Cerebellum (tissue), 4 donors: ENCODE measurements at places on chromosomes 3 and 15. TPM values are rescaled to one million over a fixed set of nuclear protein-coding genes. Genes with fewer than 3 reads are reported as not detected.

GRCh38 chr15:72227192-72227586 is 3.8 kb downstream of the PKM start:
- DNase-seq: no peak

GRCh38 chr15:29311696-29312095 is 42.1 kb upstream of the NSMCE3 start:
- DNase-seq: no peak

DNA sequence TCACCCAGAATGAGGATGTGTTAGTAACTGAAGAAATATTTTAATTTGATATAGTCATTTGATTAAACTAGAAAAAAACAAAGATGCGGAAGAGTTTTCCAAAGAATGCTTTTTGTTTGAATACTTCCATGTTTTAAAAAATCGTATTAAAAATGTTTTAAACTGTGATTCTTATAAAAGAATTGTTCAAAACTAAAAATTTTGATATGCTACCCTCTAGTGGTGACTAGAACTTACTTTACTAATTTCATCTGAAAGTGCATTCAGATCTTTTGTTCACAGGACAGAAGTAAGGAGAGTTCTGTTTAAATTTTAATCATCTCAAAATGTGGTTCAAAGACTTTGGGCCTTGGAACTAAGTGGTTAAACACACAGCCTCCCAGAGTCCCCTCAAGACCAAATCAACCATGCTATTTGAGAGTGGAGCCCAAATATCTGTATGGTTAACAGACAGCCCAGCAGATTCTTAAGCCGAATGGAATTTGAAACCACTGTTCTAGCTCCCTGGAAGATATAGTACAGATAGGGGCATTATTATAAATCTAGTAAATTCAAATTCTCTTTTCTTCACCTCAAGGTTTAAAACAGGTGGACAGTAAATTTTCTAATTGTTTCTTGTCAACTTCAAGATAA is 45.2 kb upstream of the SYNPR start:
- no peak for DNase-seq

GRCh38 chr3:45541326-45542321 is 52.9 kb upstream of the LIMD1 start:
- no peak for DNase-seq

The PDZRN3 gene
- total RNA-seq: 14.1 TPM

The QRICH1 gene
- total RNA-seq: 66.5 TPM

The SOX14 gene
- 0.73 TPM for total RNA-seq
